Cardiac fibroblast (primary cell): ENCODE measurements at places on chromosomes 11 and 22.

DNA sequence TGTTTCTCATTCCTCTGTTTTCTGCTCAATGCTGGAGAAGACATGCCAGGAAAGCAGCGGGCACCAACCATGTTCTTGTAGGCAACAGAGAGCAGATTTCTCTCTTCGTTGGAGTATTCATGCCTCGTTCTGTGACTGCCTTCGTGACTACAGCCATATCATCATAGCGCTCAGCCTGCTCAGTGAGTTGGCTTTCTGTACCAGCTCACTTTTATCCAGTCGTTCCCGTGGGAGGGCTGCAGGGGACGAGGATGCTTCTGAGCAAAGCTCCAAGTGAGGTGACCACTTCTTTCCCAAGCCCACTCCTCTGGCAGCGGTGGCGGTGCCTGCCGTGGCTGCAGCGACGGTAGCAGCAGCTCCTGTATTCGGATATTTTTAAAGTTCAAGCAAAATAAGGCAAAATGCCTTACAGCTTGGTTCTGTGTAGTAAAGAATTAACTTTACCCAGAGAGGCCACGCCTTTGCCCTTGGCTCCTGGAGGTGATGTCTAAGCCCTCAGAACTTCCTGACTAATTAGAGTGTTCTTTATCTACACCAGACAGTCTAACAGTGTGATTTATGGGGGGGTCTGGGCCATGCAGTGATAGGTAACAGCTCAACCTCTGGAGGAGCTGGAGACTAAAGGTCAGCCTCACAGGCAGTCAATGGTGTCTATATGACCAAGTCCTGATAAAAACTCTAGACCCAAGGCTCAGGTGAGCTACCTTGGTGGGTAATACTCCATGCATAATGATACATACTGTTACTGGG lies 35.3 kb downstream of the LDHAL6A start:
- no peak for DNase-seq

GRCh38 chr11:46913484-46913883 lies 4.9 kb downstream of the LRP4 start:
- DNase-seq, result no peak

- DNase-seq, result peak; percentile 85
Measured at GRCh38 chr11:16613512-16614381, 124.7 kb upstream of the C11orf58 start.

GRCh38 chr11:94613120-94613519 lies 46.0 kb downstream of the PIWIL4 start:
- DNase-seq, result no peak

GRCh38 chr11:124724979-124725718 lies 14.6 kb upstream of the NRGN start:
- no peak for DNase-seq

DNA sequence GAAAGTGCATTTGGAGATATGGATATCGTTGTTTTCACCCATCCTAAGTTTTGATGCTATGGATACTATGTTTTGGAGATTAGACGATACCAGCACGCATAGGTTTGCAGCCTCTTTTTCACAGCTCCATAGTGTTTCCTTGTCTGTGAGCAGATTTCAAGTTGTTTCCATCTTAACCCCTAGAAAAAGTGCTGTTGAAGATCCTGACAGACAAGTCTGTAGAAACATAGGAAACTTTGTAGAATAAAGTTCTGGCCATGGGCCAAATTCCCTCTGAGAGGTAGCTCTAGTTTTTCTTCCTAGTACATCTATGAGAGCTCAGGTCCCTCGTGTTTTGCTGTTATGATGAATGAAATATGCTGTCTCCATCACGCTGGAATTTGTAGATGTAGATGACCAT lies 32.4 kb downstream of the ST3GAL4 start:
- DNase-seq, result no peak

GRCh38 chr22:45335021-45335818 lies 25.5 kb downstream of the FAM118A start:
- no peak for DNase-seq

DNA sequence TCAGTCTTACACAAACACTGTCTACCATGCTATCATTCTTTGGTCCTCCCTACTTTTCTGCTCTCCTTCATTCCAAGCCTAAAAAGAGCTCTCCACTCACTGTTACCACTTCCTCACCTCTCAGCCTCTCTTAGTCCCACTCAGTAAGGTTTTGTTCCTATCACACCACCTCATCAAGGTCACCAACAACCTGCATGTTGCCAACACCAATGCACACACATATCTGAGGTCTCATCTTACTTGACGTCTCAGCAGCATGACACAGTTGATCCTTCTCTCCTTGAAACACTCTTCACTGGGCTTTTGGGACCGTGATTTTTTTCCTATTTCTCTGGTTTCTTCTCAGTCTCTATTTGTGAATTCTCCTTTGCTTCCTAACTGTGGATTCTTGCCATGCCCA lies 8.1 kb downstream of the PISD start:
- DNase-seq, result no peak

- no peak for DNase-seq
Measured at GRCh38 chr11:11592146-11592684, 29.6 kb downstream of the GALNT18 start.

DNA sequence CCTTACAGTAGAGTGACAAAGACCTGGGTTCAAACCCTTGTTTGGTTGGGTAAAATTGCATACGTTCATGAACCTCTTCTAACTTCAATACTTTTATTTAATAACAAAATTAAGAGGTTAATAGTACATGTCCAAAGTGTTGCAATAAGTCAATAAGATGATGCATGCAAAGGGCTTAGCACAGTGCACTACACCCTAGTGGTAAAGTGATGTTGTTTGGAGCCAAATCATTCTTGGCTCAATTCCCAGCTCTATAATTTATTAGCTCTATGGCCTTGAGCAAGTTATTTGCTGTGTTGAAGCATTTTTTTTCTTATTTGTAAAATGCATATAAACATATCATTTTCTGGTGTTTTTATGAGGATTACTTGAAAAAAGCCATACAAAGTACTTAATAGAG lies 945.3 kb downstream of the LRRC4C start:
- no peak for DNase-seq

DNA sequence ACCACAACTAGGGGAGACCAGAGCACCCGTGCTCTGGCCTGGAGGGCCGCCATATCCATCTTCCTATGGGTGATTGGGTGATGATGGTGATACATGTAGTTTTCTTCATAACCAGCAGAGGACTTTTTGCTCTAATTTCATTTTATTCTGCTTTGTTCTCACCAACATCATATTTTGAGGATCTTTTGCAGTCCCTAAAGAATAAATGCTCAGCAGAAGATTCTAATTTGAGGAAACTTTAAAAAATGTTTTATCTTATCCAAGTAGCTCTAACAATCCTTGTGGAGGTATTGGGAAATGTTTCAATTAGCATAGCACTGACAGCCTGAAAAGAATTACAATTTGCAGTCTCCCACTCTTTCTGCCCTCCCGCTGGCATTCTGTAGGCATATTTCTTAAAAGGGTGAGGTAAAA lies 544.0 kb downstream of the NTM start:
- peak; percentile 59 for DNase-seq

DNA sequence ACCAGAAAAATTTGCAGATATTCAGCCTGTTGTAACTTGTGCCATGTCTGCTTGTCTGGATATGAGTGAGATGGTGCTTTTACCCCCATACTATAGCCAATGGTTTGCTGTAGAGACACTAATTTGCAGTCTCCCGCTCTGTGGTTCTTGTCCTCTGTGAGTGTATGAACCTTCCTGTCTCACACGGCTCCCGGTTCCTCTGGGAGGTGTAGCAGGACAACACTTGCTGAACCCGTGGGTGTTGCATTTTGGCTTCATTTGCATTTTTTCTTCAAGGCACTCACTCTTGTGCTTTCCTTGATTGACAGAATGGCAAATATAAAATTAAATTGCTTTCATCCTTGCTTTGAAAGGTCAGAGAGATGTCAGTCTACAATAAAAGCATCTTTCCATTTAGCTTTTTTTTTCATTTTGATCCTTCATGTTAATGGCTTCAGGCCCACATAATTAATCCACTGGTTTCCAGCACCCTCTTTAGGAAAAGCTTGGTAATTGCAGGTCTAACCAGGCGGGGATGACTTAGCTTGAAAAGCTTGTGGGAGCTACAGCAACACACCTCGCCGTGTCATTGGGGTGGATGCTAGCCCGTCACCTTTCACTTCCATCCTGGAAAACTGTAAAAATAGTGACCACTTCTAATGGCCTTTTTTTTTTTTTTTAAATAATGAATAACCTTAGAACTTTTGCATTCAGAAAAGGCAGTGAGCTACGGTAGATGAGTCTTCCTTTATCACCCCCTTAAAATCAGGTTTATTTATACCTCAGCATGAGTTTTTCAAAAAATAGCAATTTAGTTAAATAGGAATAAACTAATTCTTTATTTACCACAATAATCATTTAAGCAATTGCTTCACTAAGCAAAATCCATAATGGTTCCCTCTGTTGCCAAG lies 27.4 kb upstream of the ST14 start:
- peak; percentile 84 for DNase-seq

GRCh38 chr11:10693509-10694081 lies at the start of gene IRAG1:
TSS of gene IRAG1 (minus strand) at chr11:10693755. CDS start at chr11:10693602, 153 bp downstream.
- peak; percentile 53 for DNase-seq

DNA sequence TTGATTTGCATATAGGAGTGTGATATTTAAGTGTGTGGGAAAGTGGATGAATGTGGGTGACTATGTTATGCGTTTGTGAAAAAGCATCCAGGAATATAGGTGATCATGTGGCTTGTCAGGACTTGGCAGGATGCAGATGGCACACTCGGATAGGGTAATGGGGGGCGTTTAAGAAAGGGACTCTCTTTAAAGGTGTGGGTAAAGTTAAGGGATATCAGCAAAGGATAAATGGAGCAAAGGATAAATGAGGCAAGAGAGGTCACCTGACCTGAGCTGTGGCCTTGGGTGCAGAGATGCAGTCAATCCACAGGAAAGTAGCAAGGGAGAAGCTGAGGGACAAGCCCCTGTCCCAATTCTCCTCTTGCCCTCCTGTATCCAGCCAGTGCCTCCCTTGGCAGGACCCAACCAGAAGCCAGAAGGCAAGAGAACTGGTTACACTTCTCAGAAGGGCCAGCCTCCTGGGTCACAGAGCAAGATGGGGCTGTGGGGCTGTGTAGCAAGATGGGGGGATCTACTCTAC lies 47.5 kb upstream of the GRAMD1B start:
- DNase-seq, result no peak

DNA sequence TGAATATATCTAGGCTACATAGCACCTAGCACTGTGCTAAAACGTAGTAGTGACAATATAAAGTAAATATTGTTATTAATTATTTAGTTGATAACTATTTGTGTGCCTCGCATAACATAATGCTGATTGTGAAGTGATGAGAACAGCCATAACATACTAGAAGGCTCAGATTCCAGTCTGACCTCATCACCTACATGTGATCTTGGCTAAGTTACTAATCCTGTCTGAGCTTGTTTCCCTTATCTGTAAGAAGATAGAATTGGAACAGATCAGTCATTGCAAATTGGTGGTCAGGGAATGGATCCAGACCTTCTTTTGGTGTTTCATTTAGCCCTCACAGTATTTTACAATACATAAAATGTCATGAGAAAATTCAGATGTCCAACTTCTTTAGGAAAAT lies 103.4 kb upstream of the SEZ6L start:
- no peak for DNase-seq

DNA sequence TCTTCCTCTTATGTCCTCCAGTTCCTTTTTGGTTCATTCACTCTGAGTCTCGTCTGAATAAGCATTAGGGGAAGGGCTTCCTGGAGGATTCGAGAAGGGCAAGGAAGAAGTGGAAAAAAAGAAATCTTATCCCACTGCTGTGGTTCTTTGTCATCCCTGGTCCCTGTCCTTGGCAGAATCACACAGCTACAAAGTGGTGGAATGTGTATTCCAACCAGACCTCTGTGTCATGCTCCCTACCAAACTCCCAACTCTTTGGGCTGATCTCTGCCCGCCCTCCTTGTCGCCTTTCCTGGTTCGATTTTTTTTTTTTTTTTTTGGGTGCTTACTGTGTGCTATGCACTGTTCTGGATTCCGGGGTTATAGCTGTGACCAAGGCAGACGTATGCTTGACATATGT lies 61.0 kb downstream of the TEAD1 start:
- DNase-seq, result no peak

GRCh38 chr22:43330178-43331068 lies 12.7 kb downstream of the SCUBE1 start:
- no peak for DNase-seq

DNA sequence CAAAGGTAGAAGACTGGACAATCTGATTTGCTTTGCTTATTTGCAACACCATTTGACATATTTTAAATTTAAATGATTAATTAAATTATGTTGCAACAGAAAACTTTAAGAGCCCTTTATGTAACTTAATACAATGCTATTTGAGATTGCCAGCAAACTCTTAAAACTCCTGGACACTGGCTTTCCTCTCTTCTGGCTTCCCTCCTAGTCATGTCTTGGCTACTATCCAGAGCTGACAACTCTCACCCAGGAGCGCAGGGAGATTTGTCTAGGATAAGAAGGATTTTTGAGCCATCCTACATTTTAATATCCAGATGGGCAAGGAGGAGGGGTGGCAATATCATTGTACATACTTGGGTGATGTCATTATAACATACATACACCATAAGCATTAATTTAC lies 134.3 kb downstream of the ELP4 start:
- peak; percentile 48 for DNase-seq

DNA sequence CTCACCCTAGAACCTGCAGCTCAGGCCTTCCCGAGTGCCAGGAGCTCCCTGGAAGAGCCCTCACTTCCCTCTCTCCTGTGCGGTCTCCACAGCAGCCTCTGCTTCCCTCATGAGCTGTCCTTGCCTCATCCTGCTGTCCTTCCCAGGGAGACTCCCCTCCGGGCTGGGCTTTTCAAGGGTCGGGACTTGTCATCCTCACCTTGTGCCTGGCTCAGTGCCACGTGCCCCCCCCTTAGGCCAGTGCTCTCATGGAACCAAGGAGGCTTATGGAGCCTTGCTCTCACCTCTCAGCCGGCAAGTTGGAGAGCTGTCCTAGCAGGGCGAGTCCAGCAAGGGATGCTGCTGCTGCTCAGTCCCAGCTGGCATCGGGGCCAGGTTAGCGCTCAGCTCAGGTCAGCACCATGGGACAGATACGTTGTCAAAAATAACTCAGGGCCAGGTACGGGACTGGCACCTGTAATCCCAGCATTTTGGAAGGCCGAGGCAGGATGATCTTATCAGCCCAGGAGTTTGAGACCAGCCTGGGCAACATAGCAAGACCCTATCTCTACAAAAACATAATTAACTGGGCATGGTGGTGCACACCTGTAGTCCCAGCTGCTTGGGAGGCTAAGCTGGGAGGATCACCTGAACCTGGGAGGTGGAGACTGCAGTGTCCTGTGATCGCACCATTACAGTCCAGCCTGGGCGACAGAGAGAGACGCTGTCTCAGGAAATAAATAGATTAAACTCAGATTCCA lies 13.6 kb downstream of the CTTN start:
- no peak for DNase-seq

DNA sequence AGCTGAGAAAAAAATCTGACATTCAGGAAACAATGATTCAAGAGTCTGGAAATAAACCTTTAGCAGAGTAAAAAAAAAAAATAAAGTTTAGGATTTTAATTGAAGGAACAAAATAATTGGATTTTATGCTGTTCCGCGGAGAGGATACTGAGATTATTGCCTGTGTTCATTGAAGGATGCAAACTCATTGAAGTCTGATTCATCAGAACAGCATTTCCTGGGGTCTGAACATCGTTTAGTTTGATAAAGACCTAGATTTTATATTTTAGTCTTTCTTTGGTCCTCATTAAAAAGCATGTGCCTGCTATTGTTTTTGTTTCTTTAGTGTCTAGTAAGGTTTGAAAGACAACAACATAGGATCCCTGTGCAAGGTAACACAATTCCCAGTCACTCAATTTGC lies 4.5 kb downstream of the TLCD5 start:
- DNase-seq, result no peak
